Stimulated activated CD4-positive, alpha-beta T cell treated with anti-CD3 and anti-CD28 coated beads, Interleukin-1b, Interleukin-23, amount 100 ng/mL, for 24 hours (primary cell): ENCODE measurements at places on chromosomes 1 and 21.

DNA sequence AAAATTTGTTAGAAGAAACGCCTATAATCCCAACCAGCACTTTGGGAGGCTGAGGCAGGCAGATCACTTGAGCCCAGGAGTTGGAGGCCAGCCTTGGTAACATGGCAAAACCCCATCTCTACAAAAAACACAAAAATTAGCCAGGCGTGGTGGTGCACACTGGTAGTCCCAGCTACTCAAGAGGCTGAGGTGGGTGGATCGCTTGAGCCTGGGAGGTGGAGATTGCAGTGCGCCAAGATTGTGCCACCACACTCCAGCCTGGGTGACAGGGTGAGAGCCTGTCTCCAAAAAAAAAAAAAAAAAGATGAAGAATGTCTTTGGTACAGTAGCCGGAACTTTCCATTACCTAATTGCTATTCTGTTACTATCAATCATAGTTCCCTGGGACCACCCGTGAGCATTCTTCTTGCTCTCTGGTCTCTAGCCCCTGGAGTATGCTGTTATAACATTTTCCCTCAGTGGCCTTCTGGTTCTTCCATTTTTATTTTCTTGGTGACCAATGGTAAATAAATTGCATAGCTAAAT is 43.4 kb downstream of the WASF2 start:
- DNase-seq, result no peak

GRCh38 chr1:51215169-51215568 is 20.9 kb upstream of the RNF11 start:
- DNase-seq, result no peak

GRCh38 chr1:191700922-191701321 is 457.3 kb upstream of the RGS18 start:
- DNase-seq, result no peak

DNA sequence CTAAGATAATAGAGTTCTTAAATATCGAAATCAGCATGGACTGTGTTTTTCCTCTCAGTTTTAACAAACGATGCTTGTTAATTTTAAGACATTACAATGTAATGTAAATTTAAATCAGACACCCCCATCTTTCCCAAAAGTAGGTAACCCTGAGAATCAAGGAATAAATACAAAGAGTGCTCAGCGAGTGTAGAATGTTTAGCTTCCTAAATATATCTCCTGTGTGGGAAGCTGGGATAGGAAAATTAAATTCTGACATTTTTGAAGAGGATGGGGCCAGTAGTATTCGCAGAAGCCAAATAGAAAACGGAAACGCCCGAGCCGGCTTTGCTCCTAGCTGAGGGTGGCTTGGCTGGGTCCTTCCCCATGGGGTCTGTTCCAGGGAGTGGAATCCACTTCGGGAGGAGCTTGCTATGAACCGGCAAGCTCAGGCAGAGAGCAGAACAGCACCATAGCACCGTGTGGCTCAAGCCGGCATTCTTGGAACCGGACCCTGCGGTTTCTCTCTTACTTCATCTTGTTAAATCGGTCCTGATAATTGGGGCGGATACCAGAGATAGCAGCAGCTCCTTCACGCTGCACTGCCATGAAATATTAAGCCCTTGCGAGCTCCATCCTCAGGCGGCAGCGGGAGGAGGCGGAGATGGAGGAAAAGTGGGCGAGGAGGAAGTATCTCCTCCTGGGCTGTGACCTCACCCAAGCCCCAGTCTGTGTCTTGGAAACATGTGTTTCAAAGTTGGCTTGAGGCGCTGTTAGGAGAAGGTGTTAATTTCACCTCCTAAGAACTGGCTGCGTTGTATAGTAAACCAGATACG is 24.9 kb downstream of the MAP3K7CL start:
- DNase-seq, result no peak

DNA sequence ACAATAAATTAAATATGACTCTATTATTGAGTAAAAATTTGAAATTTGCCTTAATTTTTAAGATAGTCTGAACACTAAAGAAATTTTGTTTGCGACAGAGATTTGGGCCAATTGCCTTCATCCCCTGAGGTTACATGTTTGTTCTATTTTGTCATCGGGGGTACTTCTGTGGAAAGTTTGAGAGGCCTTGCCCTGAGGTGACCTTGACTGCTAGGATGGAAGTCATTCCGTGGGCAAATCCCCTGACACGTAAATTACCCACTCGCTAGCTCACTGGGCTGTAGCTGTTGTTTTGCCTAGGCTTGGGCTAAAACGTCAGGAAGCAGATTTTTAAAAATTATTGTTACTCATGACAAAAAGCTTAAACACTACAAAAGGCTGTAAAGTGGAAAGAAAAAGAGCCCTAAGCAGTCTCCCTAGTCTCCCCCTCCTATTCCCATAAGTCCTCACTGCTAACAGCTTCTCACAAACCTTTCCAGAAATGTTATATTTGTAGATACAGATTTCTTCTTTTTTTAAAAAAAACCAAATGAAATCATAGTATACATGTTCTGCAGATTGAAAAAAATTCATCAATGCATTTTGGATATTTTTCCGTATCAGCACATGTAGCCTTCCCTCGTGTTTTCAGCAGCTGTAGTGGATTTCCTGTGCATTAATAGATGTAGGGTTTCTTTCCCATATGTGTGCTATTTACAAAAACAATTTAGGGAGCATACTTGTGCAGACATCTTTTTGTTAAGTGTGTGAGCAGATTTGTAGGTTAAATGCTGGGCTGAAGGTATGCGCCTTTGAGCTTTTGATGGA is 142.7 kb downstream of the MRPS6 start:
- DNase-seq, result no peak
